ENCODE measurements at places on chromosomes 12 and 14.

DNA sequence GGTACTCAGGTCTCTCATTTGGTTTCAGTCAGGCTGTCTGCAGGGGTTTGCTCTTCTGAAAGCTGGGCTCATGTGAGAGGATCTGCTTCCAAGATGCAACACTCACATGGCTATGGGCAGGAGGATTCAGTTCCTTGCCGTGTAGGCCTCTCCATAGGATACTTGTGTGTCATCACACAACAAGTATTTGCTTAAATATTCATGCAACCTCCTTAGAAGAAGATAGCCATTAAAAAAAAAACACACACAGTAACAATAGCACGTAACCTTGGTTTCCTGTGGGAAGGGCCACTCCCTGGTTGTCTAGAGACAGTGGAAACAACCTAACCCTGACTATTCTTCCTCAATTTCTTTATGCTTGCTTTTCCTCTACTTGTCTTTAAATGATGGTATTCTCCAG lies 31.8 kb upstream of the CLEC4E start:
- no peak for DNase-seq

GRCh38 chr12:1189163-1189562 lies 198.1 kb downstream of the ERC1 start:
- DNase-seq, result no peak

- no peak for DNase-seq
Observed at GRCh38 chr14:54784657-54785056, 118.0 kb downstream of the GCH1 start.

DNA sequence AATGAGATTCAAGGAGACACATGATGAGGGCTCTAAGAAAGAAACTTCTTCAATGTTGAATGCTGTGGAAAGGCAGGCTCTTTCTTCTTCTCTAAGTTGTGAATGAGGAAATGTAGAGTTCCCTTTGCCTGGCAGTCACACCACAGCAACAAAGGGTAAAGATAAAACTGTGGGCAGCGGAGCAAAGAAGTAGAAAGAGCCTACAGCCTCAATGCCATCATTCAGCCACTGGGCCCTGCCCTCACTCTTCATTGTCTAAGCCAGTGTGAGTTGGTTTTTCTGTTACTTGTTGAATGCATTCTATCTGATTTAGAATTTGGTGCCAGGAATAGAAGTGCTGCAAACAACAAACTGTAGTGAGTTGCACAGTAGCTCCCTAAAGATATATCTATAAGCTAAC lies 12.2 kb downstream of the SDR9C7 start:
- DNase-seq, result no peak

DNA sequence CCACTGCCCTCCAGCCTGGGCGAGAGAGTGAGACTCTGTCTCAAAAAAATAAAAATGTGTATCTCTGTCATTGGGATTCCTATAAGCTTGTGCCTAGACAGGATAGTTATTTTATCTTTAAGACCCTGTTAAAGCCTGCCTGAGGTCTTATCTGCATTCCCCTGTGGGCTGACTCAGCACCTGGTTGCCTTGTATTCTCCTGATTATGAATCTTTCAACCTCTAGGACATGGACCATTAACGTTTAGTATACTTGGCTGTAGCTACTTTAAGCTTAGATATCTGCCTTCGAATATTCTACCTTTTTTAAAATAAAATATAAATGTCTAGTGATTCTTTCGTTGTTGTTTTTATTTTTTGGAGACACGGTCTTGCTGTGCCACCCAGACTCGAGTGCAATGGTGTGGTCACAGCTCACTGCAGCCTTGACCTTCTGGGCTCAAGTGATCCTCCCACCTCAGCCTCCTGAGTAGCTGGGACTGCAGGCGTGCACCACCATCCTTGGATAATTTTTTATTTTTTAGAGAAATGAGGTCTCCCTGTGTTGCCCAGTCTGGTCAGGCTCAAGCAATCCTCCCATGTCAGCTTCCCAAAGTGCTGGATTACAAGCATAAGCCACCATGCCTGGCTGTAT lies 41.3 kb downstream of the RESF1 start:
- DNase-seq, result no peak

- DNase-seq, result no peak
Observed at GRCh38 chr14:82667501-82667900, 1133.8 kb upstream of the SEL1L start.

DNA sequence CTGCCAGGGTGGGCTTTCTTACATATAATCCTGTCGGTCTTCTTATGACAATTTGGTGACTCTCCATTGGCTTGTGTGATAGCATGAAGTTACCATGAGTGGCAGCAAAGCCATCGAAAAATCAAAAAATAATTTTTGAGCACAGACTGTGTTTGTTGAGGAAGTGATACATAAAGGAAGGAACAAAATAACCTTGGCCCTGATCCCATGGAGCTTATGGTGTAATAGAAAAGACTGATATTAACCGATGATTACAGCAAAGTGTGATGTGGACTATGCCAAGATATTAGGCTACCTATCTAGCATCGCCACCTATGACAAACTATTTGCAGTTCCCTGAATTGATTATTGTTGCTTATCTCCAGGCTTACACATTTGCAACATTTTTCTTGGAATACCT lies 383.2 kb downstream of the AEBP2 start:
- no peak for DNase-seq

- DNase-seq, result no peak
Observed at GRCh38 chr12:58068706-58069105, 127.3 kb downstream of the ATP23 start.

- DNase-seq, result no peak
Observed at GRCh38 chr14:60738843-60739508, 4.4 kb downstream of the MNAT1 start.

GRCh38 chr12:52391618-52392002 lies 6.2 kb upstream of the KRT84 start:
- DNase-seq, result no peak

DNA sequence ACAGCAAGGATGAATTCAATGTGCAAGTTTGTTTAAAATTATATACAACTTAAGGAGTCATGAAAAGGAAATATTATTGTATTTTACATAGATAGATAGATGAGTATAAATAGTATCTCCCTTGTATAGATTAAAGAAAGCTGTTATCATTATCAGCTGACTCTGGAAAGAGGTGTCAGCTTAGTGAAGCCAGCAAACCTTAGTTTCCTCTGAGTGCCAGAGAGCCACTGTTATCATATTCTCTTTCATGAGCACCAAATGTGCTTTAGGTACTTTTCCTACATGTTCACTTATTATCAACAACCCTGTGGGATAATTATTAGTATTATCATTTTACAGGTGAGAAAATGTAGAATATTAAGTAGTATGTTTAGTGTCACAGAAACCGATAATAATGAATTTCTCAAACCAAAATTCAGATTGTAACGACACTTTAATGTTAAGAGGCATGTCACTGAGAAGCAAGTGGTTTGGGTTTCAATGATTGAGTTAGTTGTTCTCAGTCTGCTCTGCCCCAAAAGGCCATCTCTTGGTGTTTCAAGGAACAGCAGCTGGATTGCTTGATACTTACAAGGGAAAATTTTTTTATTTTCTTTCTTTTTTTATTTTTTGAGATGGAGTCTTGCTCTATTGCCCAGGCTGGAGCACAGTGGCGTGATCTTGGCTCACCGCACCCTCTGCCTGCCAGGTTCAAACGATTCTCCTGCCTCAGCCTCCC lies 53.7 kb downstream of the PLEKHA5 start:
- no peak for DNase-seq

All from activated gamma-delta T cell treated with anti-CD3 and anti-CD28 coated beads, Interleukin-2, amount 50 U/mL, for 16 hours (primary cell).